ENCODE measurements at places on chromosomes 7 and 10.

DNA sequence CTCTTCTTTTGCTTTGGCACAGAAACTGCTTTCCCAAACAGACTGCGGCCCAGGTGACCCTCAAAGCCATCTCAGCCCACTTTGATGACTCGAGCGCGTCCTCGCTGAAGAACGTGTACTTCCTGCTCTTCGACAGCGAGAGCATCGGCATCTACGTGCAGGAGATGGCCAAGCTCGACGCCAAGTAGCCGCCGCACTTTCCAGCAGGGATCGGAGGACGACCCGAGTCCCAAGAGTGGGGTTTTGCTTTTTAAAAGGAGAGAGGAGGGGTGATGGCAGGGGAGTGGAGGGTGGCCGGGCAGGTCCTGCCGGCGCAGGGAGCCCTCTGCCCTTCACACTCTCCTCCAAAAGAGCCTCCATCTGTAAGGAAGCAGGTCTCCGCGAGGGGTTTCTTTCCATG lies 21.1 kb downstream of the AIFM2 start:
- no peak for DNase-seq

GRCh38 chr7:2803755-2804154 lies 40.4 kb downstream of the GNA12 start:
- DNase-seq = no peak

GRCh38 chr10:82245906-82246560 lies 371.0 kb downstream of the NRG3 start:
- DNase-seq = no peak

DNA sequence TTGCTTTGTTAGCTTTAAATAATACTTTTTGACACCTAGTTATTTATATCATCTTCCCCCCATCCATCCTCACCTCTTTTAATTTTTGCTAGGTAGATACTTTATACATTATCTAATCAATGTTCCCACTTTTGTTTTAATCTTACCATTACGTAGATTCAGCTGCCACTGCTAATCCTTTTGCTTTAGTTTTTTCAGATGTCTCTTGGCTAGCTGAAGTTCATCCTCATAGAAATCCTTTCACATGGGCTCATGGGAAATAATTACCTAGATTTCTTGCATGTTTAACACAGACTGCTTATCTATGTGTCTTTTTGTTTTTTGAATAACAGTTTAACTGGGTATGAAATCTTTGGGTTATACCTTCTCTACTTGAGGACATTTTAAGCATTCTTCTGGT lies 60.1 kb downstream of the ZNRF2 start:
- DNase-seq = no peak

GRCh38 chr7:2154831-2155230 lies 77.9 kb downstream of the MAD1L1 start:
- no peak for DNase-seq

Data from stimulated activated CD8-positive, alpha-beta memory T cell treated with anti-CD3 and anti-CD28 coated beads, Interleukin-4, amount 100 ng/mL, for 1 hour (primary cell).